ENCODE measurements at places on chromosomes 4 and X.

- DNase-seq: no peak
Measured at GRCh38 chrX:136048446-136048845, 63.2 kb downstream of the SLC9A6 start.

DNA sequence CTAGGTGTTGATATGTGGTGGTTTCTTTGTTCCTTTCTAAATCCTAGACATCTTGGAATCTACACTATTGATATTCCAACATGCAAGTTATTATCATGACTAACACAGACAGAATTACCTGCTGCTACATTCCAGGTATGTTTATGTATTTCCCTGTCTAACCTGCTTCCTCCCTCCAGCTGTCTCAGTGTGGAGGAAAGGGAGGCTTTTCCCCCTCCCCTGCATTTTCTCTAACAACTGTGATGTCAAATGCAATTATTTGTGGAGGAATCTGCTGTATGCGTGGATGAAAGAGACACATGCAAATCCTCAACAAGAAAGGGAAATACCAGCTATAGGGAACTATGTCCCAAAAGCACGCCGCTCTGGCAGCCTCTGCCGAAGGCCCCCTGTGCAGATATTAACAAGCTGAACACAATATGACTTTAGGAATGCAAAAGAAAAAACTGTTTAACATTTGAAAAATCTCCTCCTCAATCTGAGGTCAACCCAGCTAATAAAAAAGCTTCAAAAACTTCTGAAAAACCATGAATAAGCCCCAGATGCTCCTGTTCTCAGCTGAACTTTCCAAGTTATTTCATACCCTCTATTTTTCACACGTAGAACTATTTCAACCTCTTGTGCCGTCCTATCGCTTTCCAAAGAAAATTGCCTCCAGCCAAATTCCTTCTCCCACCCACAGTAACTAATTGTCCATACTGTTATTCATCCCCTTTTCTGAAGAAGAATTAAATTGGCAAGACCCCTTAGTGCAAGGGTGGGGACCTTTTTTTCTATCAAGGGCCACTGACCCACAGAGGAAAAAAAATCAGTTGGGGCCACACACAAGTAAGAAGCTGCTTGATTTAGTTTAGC is 225.1 kb upstream of the GPC4 start:
- no peak for DNase-seq

DNA sequence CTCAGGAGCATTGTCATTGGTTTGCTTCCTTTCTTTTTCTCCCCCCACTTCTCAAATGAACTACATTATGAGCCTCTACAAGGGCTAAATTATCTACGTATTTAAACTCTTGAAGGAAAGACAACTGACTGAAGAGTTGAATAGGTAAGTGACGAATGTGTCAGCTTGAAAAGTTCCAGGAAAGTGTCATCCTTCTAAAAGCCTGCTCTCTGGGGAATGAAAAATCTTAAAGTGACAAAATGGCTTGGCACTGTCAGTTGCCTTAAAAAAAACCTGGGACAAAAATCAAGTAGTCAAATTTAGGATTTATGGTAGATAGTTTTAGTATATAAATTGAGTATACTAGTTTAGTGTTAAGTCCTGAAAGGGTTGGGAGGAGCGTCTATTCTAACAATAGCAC is 173.9 kb upstream of the NDP start:
- no peak for DNase-seq

- DNase-seq: no peak
Measured at GRCh38 chr4:95674521-95674981, 125.8 kb upstream of the UNC5C start.

- no peak for DNase-seq
Measured at GRCh38 chrX:47645530-47645929, 4.8 kb downstream of the ELK1 start.

- no peak for DNase-seq
Measured at GRCh38 chr4:1029529-1029928, 18.1 kb downstream of the FGFRL1 start.

GRCh38 chr4:181968371-181968770 is 274.8 kb upstream of the TENM3 start:
- no peak for DNase-seq

- no peak for DNase-seq
Measured at GRCh38 chr4:183602557-183603027, 56.4 kb downstream of the RWDD4 start.

DNA sequence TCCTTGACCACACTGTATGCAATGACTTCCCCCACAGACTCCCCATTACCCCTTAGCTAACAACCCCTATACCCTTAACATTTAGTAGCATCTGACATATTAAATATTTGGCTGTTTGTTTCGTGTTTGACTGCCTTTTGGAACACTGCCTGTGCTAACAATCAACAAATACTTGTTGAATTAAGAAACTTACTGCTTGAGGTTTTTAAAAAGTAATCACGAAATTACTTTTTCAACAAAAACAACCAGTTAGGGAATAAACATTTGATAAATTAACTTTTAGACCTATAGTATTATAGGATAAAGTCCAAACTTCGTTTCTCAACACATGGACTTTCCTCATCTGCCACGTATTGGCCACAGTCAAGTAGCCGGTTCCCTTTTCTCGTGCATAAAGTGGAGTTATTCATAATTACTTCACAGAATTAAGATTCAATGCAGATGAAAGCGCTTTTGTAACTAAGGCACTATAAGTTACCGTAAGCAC is 555 bp upstream of the ELMOD2 start:
- no peak for DNase-seq

DNA sequence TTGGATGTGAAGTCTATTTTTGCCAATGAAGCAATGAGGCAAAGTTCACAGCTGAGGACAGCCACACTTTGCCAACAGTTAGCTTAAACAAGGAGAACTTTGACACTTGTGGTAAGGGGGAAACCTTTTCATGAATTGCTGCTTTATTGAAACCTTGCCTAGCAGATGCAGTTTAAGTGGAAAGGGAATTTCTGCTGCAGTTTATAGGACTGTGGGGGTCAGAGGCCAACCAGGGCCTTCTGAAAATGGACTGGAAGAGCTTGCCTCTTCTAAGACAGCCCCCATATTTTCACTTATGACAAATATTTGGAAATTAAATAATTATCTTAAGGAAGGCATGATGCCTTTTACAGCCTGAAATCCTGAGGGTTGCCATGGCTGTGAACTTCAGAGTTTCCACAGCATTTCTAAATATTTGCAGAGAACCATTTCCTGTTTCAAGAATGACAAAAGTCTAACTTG is 550.3 kb downstream of the RAB28 start:
- DNase-seq: no peak

GRCh38 chr4:85784947-85785346 is 310.0 kb downstream of the ARHGAP24 start:
- DNase-seq: no peak

GRCh38 chr4:128663325-128663724 is 146.2 kb upstream of the JADE1 start:
- DNase-seq: no peak

DNA sequence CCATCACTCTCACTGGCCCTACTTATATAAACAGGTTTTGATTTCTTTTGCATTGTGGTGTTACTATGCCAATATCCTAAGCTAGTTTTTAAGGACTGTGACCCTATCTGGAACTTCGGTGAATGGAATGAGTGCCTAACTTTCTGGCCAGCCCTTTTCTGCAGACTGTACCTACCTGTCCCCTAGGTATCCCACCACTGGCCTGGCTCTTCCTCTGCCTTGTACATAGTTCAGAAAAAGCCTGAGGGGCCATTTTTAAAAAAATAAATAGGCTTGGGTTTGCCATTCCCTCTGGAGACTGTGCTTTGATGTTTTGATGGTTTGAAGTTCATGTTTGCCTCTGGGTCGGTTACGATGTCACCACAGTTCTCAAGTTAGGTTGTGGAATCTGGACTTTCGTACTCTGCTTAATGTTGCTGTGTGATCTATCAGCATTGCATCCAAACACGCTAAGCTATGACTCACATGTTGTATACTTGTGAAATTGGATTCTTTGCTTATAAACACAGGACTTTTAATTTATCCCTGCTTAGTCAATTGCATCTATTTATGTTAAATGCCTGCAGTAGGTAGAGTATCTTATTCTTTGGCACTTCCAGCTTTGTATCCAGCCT is 182.0 kb downstream of the ANKRD50 start:
- no peak for DNase-seq

- DNase-seq: peak; percentile 23
Measured at GRCh38 chr4:77203380-77204197, 46.6 kb downstream of the CCNG2 start.

- DNase-seq: no peak
Measured at GRCh38 chr4:153904011-153904410, 115.1 kb upstream of the SFRP2 start.

DNA sequence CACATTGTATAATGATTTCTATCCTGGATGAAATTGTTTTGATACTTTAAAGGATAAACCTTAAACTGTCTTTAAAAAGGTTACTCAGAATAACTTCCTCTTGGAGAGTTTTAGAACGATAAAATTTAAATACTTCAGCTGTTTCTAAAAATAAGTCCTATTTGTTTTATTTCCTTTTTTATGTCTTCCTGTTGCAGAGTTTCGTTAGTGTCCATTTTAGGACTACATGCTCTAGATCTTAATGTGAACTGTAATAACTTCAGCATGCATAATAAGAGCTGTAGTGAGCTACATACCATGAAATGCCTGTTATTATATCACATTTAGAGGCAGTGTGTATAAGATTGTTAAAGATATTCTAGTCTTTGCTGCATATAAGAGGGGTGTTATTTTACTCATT is 14.6 kb downstream of the ATP10D start:
- no peak for DNase-seq

- no peak for DNase-seq
Measured at GRCh38 chr4:77418333-77418732, 187.3 kb upstream of the CXCL13 start.

GRCh38 chrX:17713288-17713687 is 24.0 kb upstream of the SCML1 start:
- no peak for DNase-seq

DNA sequence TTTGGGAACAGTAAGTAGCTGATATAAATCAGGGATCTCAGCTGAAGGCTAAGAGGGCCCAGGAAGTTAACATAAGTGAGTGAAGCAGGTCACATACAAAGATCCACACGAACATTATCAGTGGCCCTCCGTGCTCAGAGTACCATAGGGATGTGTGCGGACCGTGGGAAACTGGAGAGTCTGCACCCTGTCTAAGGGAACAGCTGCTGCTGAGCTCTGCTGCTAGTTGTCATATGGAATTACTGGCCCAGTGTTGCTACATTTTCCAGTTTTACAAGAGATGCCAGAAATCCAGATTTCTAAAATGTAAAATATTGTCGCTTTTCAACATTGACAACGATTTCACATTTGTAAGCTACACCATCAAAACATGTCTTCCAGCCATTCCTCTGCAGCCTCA is 90.5 kb downstream of the RTL5 start:
- DNase-seq: no peak

DNA sequence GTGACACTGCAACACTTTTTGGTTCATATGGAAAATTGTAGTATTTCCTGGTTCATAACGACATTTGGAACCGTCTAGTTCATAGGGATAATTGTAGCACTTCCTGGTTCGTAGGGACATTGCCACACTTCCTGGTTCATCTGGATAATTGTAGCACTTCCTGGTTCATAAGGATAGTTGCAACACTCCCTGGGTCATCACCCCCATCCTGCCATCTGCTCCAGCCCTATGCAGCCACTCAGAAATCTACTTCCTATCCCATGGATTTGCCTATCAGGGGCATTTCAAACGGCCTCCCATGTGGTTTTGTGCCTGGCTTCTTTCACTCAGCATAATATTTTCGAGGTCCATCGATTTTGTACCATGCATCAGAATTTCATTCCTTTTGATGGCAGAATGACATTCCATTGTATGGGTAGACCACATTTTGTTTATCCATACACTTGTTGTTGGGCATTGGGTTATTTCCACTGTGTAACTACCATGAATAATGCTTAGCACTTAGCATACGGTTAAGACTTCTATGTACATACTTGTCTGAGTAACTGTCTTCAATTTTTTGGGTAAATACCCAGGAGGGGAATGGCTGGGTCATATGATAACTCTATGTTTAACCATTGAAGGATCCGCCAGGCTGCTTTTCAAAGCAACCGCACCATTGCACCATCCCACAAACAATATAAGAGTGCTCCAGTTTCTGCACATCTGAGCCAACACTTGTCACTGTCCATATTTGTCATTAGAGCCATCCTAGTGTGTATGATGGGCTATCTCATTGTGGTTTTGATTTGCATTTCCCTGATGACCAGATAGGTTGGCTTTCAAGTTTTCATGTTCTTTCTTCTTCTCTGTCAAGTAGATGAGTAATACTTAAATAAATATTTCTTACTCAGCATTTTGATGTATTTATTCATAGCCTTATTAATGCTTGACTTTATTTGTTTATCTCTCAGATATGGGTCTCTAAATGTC is 58.3 kb upstream of the CD99 start:
- DNase-seq: no peak

- DNase-seq: no peak
Measured at GRCh38 chrX:105618393-105619101, 203.8 kb upstream of the NRK start.

DNA sequence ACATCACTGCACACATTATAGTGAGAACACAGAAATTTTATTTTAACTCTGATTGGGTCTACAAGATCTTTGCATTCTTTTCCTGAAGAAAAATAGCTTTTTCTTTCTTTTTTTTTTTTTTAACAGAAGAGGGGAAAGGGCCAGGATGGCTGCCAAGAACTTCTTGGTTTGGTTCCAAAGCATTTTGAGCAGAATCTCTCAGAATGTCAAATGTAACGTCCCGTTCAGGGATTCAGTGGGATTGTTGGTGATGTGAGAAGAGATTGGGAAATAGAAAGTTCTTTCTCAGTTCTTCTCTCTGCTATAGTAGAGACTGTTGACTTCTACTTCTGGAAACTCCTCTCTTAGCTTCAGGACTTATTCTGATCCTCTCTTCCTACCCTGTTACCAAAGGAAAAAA is 70.9 kb upstream of the CBR4 start:
- DNase-seq: no peak

GRCh38 chrX:119468551-119469312 is 488 bp downstream of the SLC25A5 start:
- DNase-seq: peak; percentile 88

GRCh38 chr4:85166318-85166717 is 199.8 kb upstream of the WDFY3 start:
- DNase-seq: no peak

- DNase-seq: no peak
Measured at GRCh38 chrX:46686003-46686645, 72.8 kb downstream of the SLC9A7 start.

DNA sequence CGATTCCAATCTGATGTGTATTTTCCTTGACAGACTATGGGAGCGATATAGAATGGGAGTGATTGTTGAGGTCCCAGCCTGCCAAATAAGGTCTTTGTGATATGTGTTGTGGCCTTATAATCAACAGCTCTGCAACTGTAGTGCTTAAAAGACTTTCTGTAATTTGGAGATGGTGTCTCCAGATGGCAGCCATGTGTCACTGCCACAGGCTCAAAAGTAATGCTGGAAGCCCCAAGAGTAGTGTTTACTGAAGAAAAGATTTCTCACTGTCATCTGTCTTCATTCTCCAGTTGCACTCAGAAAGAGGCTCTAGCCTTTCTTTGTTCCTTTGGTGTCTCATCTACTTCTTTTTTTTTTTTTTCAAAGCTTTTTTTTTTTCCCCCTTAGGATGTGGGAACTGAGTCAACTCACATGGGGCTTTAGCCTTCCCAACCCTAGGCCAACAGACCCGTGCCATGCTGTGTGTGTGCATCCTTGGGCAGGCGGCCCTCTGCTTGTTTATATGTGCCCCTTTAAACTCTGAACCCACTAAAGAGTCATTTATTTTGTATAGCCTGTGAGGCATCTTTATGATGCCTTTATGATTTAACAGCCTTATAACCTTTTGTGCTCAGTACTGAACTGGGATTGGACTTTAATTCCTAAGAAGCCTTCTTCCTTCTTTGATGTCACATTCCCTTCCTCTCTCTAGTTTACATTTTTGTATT is 15.6 kb downstream of the SRPX2 start:
- no peak for DNase-seq

- DNase-seq: no peak
Measured at GRCh38 chr4:10098780-10099160, 17.8 kb downstream of the WDR1 start.
